Fibroblast of gingiva (primary cell): ENCODE measurements at places on chromosomes 1 and 21.

GRCh38 chr1:92134331-92134730 is 54.2 kb downstream of the BTBD8 start:
- no peak for DNase-seq

DNA sequence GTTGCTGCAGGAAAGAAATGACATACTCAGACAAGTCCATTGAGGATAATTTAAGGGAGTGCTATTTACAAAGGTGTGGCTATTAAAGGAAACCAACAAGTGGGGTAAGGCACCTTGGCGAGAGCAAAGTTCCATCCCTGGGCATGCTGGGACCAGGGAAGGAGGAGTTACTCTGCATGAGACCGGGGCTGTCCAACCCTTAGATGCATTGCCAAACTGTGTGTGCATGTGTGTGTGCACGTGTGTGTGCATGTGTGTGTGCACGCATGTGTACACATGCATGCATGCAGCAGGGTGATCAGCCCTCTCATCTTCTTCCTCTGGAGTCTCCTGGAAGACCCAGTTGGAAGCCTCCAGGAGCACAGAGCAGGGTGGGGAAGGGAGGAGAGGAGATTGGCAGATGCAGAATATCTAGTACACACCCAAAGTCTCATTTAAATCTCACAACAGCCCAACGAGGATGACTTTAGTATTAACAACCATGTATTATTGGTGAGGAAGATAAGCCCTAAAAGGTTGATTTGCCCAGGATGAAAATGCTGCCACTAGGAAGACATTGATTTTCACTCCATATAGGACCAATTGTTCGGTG is 72.2 kb upstream of the CD34 start:
- no peak for DNase-seq

- DNase-seq: peak; percentile 15
Measured at GRCh38 chr1:234206651-234207284, 166.5 kb upstream of the COA6 start.

- DNase-seq: no peak
Measured at GRCh38 chr1:107116306-107116790, 24.5 kb upstream of the NTNG1 start.

DNA sequence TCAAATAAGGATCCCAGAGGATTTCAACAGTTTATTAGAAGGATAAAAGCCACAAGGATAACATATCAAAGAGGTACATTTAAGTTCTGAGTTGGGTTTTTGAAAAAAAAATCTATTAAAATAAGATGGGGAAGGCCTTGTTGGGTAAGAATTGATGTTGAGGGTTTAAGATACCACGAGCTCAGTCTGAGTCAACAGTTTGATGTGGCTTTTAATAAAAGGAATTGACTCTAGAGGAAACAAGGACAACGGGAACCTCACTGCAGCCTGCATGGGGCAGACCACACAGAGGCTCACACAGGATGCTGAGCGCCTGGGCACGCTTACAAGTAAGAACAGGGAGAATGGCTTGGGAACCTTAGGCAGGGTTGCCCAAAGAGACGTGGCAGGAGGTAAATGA is 107.5 kb downstream of the TIAM1 start:
- no peak for DNase-seq
